ENCODE measurements at places on chromosomes 2 and 18.

DNA sequence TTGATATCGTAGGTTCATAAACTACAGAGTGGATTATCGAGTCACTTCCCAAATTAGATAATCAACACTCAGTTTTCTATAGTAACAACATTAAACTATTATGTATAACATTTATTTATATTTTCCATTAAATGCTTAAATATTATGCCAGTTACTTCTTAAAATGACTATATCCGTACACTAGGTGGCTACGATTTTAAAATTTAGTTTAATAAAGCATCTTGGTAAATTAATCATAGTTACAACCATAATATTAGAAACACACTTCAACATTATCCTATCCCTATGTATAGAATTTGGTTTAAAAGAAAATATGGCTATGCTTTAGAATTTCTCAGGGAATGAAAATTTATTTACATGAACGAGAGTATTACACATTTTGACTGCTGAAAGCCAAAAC lies 80.3 kb downstream of the SLC25A12 start:
- H3K4me1 ChIP-seq, result no peaks in the 10 kb centered on the region
- H3K4me3 ChIP-seq, result no peak overlapping the region
- H3K27me3 ChIP-seq, result no peaks in the 10 kb centered on the region
- H3K27ac ChIP-seq, result no peak overlapping the region

DNA sequence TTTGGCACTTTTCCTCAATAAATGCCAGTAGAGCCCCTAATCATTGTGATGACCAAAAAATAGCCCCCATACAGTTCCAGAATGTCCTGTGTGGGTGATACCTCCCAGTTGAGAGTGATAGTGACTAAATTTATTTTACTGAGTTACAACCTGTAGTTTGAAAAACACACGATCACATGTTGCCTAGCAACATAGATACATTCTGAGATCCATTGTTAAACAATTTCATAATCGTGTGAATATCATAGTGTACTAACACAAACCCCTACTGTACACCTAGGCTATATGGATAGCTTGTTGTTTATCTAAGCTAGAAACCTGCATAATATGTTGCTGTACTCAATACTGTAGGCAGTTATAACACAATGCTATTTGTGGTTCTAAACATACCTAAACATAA lies 30.6 kb downstream of the KCMF1 start:
- H3K4me1 ChIP-seq, result peaks cover 72% of the 10 kb centered on the region
- no peaks in the 10 kb centered on the region for H3K27me3 ChIP-seq
- H3K27ac ChIP-seq, result peak overlapping the region; percentile 73
- peak overlapping the region; percentile 18 for H3K4me3 ChIP-seq

- no peak overlapping the region for H3K4me3 ChIP-seq
- DNase-seq, result no peak
- H3K4me1 ChIP-seq, result no peaks in the 10 kb centered on the region
Observed at GRCh38 chr18:36200354-36200771, 13.1 kb downstream of the MOCOS start.

DNA sequence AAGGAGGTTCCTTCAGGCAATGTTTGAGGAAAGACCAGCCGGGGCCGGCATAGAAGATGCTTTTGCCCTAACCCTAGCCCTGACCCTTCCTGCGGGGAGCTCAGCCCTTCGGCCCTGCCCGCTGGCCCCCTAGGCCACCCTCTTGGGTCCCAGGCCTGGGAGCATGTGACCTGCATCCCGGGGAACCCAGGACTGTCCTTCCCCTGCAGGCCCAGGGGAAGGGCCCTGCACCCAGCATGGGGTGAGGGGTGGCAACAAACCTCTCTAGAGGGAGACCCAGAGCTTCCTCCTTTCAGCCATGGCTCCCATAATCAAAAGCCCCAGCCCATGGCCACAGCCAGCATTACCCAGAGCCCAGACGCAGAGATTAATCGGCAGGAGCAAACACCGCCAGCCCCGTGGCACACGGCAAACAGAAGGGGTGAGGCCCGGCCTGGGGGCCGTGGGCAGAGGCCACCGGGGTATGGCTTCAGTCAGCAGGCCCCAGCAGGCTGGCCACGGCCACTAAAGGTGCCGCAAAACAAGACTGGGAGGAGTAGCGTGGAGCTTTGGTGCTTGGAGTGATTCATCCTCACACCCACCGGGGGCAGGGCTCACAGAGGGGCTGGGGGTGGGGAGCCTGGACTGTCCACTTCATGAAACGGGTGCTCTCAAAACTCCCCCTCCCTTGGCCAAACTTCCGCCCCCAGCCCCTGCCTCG lies 61.6 kb upstream of the HPCAL1 start:
- no peak overlapping the region for H3K27ac ChIP-seq
- H3K27me3 ChIP-seq, result peaks cover 3% of the 10 kb centered on the region
- no peak overlapping the region for H3K4me3 ChIP-seq
- H3K4me1 ChIP-seq, result no peaks in the 10 kb centered on the region
- DNase-seq, result no peak

- peaks cover 6% of the 10 kb centered on the region for H3K4me1 ChIP-seq
- no peak for DNase-seq
- no peaks in the 10 kb centered on the region for H3K27me3 ChIP-seq
- H3K4me3 ChIP-seq, result no peak overlapping the region
Observed at GRCh38 chr2:63525905-63526304, 62.4 kb downstream of the WDPCP start.

DNA sequence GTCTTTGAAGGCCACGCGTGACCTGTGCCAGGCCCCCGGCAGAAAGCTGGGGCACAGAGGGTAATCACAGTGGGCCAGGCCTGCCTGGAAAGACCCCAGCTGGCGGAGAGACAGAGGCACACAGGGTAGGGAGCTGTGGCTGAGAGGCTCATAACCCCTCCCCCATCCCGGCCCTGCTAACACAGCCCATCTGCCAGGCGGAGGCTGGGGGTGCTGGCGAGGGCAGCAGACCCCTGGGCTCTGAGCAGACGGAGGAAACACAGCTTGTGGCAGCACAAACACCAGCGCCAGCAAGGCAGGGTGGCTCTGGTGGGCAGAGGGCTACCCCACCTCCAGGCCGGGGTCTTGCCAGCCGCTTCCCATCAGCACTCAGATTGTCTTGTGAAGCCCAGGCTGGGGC lies 19.0 kb downstream of the HS6ST1 start:
- H3K4me3 ChIP-seq, result no peak overlapping the region
- DNase-seq, result no peak
- peaks cover 17% of the 10 kb centered on the region for H3K4me1 ChIP-seq
- no peaks in the 10 kb centered on the region for H3K27me3 ChIP-seq
